ENCODE measurements at places on chromosomes 2 and 18.

GRCh38 chr2:157447031-157447430 lies 3.1 kb upstream of the CYTIP start:
- no peak for DNase-seq

DNA sequence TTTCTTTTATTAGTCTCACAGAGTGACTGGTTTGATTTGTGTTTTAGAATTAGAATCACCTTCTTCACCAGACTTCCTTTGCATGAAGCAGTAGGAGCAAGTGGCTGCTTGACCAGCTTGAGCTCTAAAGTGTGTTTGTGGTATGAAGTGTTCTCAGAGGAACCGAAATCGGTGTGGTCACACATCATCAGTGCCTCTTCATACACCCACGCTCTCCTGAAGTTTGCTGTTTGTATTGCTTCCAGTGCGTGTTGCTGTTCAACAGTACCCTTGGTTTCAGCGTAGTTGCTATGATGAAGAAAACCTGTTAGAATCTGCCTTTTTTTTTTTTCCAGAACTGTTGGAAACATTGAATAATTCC lies 77.9 kb downstream of the LIMS1 start:
- DNase-seq = no peak

DNA sequence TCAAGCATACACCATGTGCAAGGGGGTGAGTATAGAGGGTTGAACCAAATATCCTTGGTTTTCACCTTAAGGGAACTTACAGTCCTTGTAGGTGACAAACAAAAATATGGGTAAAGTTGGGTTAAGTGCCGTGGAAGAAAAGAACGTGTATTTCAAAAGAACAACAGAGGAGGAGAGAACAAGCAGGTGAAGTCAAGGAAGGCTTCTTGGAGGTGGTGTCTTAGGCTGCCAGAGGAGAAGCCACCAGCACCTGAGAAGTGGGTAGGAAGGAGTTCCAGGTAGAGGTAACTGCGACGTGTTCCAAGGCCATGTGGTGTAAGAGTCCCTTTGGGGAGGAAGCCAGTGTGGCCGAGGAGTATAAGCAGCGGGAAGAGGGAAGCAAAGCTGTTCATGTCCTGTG lies 27.2 kb downstream of the CABLES1 start:
- no peak for DNase-seq

GRCh38 chr2:201228912-201229290 lies 31.4 kb upstream of the CASP8 start:
- no peak for DNase-seq

- DNase-seq = peak; percentile 38
These were observed 9.2 kb downstream of the PTMA start for GRCh38 chr2:231717281-231718171.

Measured in NCI-H1436 treated with DMSO at 0.1 percent for 48 hours (cell line).